Activated CD4-positive, alpha-beta T cell treated with anti-CD3 and anti-CD28 coated beads for 36 hours (primary cell): ENCODE measurements at places on chromosomes 4 and X.

- DNase-seq = no peak
Observed at GRCh38 chr4:44671636-44672035, 6.6 kb upstream of the GUF1 start.

- no peak for DNase-seq
Observed at GRCh38 chr4:141858437-141858836, 222.1 kb downstream of the IL15 start.

DNA sequence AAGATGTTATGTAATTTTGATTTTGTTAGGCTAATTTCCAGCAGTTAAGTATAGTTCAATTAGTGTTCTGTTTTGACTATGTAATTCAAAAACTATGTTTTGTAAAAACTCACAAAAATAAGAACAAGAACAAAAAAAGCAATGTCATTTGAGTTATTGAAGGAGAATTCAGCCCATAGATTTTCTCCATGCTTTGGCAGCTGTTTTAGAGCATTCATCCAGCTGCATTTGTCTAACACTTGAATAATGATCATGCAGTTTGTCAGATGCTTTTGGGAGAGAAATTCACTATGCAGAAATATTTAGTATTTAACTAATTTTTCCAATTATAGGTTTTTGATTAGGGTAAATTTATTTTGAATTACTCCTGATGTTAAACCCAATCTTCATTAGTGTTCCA is 14.2 kb downstream of the CPE start:
- DNase-seq = no peak

DNA sequence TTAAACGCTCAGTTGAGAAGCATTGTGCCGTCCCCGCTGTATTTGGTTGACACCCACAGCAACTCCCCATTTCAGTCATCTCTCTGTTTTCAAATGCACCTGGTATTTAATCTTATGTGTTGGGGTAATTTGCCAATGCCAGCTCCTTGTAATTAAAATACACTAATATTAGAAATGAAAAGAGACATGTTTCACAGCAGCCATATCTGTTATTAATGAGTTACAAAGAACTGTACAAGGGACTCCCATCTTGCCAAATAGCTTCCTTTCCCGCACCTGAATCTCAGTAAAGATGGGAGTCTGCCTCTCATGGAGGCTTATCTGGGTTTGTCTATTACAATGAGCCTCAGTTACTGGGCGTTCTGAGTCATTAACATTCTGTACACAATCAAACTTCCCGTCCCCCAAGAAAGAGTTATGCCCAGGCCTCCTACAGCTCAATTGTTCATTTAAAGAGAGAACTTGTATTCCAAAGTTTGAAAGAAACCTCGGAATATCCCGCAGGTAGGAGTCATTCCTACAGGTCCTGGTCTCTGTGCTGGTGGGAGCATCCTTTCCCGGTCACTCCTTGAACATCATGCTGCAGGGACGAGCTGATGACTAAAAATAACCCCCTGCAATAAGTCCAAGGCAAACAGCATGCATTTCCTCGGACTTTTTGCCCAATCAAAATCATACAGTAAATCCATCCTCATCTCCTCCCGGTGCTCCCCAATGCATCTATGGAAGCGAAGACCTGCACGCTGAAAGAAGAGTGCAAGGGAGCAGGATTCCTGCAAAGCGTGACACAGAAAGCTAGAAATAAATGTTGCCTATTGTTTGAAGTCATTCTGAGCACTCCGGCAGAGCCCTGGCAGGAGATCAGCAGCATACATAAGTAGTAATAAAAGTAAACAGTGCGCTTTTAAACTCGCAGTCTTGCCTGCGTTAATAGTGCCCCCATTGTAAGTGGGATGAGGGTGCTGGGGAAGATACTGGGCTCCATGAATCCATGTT is 926 bp downstream of the NDP start:
- no peak for DNase-seq

- DNase-seq = no peak
Observed at GRCh38 chrX:111687305-111687704, 6.3 kb downstream of the ALG13 start.

DNA sequence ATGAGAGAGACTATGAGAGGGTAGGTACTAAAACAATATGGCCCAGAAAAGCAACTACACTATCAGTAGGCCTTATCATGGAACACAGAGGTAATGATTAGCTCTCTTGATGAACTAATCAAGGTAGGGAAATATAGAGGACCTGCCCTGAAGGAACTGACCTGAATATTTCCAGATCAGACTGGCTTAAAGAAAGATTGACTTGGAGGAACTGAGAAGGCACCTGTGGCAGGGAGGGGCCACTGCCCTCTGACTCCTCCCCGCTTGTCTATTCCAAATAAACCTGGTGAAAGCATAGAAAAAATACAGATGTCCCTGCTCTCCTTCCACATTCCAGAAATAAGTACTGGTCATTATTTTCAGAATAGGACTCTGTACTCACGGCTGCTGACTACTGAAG is 5.5 kb downstream of the RPS6KA6 start:
- no peak for DNase-seq

- DNase-seq = no peak
Observed at GRCh38 chr4:139816856-139817255, 151.2 kb downstream of the MGST2 start.

DNA sequence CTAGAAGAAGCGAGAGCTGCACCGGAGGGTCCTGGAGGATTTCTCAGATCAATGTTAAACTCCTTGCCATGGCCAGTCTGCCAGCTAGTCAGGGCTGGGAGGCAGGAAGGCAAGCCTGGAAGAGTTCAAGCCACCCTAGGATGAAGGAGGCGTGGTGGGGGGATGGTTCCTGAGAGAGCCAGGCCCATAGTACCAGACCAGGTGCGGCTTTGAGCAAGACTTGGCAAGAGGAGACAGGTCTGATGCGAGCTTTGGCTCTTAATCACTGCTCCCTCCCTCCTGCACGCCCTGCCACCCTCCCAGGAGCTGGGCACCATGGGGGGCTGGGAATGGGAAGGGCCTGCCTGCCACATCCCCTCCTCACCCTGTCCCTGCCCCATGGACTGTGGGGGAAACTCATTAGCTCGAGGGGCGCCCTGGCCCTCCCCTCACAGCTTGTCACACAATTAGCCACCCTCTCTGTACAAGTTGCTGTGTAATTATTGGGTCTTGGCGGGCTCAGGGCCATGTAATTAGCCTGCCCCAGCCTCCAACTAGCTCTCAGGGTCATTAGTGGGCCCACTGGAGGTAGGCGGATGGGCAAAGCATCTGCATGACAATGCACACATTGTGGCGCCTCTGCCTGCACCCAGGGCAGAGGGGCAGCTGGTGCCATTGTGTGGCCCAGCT is 50.3 kb downstream of the EFNB1 start:
- no peak for DNase-seq

- no peak for DNase-seq
Observed at GRCh38 chr4:185361872-185362271, 33.9 kb downstream of the LRP2BP start.

DNA sequence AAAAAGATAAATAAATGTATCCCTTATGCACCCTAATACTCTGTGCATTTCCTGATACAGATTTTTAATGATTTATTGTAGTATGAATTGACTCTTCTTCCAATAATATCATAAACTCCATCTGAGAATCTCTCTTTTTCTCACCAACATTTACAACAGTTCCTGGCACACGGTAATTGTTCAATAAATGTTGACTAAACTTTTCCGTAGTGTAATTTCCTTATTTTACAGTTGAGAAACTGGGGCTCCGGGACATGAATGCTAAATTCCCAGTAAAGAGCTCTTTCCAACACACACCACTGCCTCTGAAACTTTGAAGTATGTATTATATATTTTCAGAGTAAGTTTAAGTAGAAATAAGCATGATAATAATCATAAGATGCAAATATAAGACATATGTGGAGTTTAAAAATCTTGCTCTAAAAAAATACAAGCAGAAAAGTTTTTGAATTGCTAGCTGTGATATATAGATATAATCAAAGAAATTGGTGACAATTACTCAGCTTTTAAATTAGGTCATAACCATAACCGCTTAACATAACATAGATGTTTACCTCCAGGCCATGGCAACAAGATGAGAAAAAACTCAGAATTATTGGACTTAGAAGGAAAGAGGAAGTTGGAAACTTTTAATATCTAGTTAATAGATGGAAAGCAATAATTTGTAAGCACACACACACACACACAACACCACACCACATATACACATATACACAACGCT is 28.2 kb upstream of the ANTXR2 start:
- DNase-seq = no peak

DNA sequence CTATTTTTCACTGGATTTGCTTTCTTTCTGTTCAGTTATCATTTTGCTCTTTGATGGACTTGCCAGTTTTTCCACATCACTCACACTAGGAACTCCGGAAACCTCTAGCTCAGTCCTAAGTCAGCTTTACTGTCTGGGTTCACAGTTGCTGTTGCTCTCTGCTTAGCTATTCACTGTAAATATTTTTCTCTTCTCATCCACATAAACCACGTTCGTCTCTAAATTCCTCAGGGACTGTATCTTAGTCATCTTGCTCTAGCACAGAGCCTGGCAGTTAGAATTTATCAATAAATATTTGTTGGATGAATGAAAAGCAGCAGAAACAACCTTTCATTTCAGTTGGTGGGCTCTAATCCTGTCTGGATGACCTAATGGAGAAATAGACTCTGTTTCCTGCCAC is 119.4 kb upstream of the DMD start:
- DNase-seq = no peak

DNA sequence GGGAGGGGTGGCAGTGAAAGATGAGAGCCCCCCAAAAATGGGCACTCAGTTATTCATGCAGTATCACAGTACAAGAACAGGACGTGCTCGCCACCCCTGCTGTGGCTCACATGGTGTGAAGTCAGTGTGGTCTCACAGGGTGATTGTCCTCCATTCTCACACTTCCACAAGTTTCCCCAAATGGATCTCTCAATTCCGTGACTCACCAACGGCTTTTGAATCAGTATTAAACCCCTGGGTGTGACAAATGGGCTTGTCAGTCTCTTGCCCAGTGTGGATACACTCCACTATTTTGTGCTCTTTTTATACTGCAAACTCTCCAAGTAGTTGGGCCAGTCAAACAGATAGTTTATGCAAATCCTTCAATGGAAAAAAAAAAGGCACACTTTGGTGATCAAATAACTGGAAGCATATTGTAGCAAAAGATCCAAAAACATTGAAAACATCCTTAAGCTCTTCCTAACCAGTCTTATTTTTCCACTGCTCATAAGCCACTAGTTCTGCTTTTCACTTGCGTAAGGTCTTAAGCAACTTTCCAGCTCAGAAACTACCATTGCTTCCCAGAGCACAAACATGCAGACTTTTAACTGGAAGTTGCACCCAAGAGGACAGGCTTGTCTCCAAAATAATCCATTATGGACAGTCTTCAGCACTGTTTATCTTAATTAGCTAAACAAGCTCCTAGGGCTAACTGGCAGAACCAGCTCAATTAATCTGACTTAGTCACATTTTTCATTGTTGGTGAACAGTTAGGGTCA is 365.7 kb downstream of the PPP3CA start:
- no peak for DNase-seq

GRCh38 chr4:17072483-17072882 is 174.0 kb upstream of the LDB2 start:
- no peak for DNase-seq

DNA sequence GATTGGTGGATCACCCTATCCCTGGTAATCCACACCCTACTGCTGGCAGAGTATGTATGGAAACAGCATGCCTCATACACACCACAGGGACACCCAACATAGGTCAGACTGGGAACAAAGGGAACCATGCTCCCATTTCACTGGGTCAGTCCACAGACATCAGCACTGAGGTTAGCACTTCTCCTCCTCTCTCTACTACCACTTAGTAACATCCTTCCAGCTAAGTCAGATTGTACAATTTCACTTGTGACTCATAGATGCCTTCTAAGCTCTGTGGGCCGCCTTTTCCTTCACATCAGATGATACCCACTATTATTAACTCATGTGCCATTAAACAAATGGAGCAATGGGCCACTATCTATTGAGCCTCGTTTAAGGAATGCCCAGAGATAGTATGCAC is 15.5 kb upstream of the ZXDA start:
- no peak for DNase-seq

DNA sequence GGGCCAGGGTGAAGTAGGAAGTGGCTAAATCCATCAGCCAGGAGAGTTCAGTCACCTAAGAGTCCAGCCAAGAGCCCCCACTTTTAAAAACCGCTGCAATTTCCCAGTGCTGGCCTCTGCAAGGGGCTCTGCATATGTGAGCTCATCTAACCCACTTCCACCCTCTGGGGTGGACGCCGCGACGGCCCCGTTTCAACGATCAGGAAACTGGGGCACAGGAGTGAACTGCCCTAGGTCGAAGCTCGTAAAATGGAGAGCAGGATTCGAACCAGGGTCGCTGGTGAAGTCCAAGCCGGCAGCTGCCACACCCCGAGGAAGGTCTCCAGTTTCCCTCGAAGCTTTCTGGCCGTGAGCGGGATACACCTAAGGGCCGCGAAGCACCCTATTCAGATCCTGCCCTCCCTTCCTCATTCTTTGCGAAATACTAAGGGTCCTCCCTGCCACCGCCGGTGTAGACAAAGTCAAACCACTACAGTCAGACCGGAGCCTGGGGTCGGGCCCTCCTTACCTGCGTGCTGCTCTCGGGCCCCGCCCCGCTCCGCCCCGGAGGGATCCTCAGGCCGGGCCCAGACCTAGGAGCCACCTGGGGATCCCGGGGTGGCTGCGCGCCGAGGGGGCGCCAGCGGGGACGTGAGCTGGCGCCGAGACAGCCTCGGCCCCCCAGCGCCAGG is 446 bp downstream of the EVC2 start:
- DNase-seq = no peak

- no peak for DNase-seq
Observed at GRCh38 chrX:152865232-152865920, 32.5 kb upstream of the ZNF185 start.
